ENCODE measurements at places on chromosomes 4 and X.

DNA sequence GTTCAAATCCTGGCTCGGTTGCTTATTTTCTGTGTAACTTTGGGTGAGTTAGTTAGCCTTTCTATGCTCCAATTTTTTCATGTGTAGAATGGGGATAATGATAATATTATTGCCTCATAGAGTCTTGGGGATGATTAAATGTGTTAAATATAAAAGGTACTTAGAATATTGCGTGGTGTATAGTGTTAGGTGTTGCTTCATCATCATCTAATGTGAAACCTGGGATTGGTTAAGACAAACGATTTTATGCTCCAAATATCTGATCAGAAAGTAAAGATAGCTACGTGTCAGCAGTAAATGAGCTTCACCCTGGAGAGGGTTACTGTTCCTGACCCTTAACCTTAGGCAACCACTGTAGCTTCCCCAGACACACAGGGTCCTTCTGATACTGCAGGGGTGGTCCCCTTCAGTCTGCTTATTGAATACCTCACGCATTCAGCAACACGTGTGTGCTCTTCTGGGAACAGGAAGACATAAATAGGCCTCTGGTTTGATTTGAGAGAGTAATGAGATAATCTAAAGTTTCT lies 50.1 kb downstream of the GPAT3 start:
- DNase-seq: no peak

DNA sequence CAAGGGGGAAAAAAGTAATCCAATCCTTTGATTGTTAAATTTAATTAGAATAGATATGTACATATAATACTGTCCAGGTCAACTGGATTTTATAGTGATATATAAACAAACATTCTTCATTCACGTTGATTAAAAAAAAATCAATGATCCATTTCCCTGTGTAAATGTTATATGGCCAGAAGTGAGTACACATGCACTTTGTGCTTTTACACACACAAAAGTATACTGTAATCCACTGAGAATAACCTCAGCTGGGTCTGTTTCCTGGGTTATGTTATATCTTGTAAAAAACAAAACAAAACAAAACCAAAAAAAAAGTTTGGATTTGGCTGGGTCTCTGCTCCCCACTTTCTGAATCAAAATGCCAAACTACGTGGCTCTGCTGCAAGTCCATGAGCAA lies 51.7 kb downstream of the WFS1 start:
- no peak for DNase-seq

DNA sequence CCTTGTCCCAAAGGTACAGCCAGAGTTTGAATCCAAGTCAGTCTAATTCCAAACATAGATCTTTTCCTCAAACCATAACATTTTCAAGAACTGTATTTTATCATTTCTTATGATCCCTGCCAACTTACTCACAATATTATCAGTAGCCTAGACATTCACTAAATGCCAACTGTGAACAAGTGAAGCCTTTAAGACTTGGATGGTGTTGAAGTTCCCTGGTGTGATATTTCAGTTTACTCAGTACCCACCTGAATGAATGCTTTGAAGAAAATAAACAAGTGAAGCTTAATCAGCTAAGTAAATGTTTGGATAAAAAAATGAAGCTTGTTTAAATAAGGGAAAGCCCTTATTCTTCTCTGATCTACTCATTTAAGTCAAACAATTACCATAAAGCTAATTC lies 1028.3 kb downstream of the DMD start:
- DNase-seq: no peak

DNA sequence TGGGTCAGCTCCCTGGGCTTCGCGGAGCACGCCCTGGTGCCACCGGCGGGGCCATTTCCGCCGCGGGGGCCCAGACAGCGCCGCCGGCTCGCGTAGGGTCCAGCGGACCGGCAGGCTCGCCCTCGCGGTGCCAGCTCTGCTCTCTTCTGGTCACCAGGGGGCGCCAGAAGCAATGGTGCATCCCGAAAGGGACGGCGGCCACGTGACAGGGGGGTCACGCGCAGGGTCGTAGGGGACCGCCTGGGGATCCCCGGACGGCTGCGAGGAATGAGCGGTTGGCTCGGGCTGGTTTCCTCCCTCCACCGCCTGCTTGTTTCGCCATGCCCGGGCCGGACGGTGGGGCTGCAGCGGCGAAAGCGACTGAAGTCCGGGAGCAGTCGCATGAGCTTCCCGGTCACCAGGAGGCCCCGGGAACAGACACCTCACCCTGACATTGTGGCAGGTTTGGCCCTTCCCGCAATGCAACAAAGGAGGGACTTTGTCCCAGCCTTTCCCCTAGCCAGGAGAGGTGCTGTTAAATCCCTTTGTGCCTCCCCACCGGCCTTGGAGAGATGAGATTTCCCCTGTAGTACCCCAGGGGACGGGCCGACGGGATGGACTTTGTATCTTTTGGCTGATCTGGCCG lies 15.8 kb downstream of the ZCCHC12 start:
- DNase-seq: peak; percentile 58

DNA sequence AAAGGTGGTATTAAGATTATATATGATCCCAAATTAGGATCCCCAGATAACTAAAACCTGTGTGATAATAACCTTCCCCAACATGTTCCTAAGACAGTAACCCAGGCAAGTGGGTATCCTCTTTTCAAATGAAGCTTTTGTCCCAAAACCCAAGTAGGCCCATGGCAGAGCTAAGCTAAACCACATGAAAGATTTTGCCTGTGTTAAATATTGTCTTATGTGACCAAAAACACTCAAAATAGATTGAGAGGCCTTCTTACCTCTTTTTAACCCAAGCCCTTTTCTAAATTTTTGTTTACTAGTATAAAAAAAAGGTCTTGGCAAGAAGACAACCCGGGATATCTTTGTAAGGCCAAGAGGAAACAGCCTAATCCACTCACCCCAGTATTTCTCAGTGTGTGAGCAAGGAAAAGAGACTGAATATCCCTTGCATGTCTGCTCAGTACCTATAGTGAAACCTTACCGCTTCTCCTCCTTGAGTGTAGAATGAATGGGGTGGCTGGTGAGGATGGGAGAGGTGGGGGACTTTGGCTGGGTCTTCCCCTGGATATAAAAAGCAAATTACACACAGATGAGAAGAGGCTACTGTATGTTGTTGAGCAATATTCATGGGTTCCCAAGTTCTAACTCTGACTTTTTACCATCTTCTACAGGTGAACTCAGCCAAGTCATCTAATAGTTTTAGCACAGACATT lies 188.8 kb upstream of the BMP3 start:
- no peak for DNase-seq

GRCh38 chr4:147513091-147513490 lies 32.2 kb downstream of the EDNRA start:
- no peak for DNase-seq

- no peak for DNase-seq
These were observed 84.0 kb downstream of the PABPC4L start for GRCh38 chr4:134117392-134118183.

GRCh38 chrX:54248309-54248708 lies 65.3 kb upstream of the FAM120C start:
- peak; percentile 5 for DNase-seq

DNA sequence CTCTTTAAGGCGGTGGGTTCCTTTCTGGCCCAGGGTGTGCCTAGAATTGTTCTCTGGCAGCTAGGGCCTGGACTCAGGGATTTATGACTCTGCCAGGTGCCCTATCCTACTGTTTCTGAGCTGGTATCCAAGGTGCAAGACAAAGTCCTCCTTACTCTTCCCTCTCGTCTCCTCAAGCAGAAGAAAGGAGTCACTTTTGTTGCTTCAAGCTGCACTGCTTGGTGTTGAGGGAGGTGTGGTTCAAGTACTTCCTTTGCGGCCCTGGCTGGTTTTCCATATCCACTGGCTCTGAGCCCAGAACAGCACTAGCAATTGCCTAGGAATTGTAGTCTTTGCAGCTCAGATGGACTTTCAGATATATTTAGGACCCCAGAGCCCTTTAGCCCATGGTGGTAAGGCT lies 39.3 kb downstream of the RTL3 start:
- no peak for DNase-seq

DNA sequence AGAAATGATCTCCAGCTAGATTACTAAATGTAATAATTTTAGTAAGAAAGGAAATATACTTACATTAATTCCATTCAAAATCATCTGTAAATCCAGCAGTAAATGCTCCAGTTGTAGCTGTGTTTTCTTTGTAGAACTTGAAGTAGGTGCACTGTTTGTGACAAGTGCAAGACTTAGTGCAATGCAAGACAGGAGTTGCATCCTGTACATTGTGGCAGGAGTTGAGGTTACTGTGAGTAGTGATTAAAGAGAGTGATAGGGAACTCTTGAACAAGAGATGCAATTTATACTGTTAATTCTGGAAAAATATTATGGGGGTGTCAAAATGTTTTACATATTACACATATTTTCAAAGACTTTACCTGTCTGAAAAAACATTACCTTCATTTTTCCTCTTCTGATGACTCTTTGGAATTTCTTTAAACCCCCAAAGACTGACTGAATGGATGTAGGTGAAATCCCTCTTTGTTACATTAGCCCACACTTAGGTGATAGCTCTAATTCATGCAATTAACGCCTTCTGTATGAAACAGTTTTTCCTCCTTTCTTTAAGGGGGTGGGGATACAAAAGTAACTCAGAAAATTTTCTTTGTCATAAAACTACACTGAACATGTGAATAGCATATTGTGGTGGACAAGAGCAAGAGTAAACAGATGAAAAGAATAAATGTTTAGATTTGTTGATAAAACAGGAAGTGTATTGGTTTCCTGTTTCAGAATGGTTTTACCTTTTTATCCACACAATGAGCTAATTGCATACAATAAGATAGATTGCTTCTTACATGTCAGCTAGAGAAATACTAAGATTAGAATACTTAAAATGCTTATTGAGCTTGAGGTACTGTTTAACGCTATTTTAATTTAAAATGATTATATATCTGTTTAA lies at the start of gene IL2:
Gene IL2 (minus strand): TSS at position 495 of the 886 bp plus-strand sequence. CDS start 285 bp downstream, at position 210.
- DNase-seq: peak; percentile 39

DNA sequence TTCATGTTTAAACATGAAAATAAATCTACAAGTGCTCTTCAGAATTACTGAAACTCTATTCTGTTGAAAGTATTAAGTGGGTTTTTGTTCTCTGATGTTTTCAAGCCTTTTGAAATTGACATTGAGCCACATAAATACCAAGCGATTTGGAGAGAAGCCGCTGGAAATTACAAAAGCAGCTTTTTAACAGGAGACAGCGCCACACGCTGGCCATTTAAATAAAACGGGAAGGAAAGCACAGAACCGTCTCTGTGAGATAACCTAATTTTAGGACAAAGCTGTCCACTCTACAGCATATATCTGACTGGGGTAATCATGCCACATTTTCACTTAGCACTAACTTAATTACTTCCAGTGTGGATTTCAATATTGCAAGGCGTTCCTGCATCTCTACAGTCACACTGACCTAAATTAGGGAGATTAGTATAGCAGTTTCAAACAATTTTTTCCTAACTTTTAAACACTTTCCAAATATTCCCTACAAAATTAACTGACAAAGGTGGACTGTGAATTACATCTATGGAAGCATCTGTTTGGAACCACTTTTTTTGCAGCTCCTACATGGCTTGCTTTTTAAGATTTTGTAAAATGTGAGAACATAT lies 6.8 kb upstream of the ANOS1 start:
- DNase-seq: peak; percentile 32

DNA sequence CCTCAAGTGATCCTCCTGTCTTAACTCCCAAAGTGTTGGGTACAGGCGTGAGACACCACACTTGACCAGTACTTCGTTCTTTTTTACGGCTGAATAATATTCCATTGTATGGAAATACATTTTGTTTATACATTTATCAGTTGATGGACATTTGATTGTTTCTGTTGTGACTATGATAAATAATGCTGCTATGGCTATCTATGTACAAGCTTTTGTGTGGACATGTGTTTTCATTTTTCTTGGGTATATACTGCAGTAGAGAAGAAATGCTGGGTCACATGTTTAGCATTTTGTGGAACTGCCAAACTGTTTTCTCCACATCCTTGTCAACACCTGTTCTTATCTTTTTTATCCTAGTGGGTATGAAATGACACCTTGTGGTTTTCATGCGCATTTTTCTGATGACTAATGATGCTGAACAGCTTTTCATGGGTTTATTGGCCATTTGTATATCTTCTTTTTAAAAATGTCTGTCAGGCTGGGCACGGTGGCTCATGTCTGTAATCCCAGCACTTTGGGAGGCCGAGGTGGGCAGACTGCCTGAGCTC lies 37.3 kb downstream of the SAT1 start:
- DNase-seq: peak; percentile 32

GRCh38 chrX:112642349-112642748 lies 37.4 kb downstream of the LHFPL1 start:
- peak; percentile 42 for DNase-seq

GRCh38 chrX:19382555-19383145 lies 38.9 kb downstream of the PDHA1 start:
- DNase-seq: peak; percentile 47
